ENCODE measurements at places on chromosomes 5 and 9.
A peak's percentile ranks its signal among the peaks of the same experiment; 100 is the strongest.

DNA sequence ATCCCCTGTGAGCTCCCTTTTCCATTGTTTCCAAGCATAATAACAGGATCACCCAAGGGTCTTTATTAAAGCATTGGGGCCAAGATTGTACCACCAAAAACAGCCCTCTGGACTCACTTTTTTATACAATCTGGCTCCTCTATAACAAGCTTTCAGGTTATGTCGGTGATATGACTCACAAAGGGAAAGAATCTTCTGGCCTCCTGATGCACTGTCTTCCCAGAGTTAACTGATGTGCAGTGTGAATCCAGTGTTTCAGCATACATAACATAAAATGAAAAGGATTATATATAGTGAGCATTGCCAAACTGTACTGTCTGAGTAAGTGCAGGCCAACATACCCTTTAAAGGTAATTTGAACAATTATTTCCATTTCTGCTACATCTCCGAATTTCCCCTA lies 33.9 kb upstream of the MAN2A1 start:
- DNase-seq, result no peak

GRCh38 chr5:67310169-67310568 lies 113.6 kb upstream of the CD180 start:
- no peak for DNase-seq

DNA sequence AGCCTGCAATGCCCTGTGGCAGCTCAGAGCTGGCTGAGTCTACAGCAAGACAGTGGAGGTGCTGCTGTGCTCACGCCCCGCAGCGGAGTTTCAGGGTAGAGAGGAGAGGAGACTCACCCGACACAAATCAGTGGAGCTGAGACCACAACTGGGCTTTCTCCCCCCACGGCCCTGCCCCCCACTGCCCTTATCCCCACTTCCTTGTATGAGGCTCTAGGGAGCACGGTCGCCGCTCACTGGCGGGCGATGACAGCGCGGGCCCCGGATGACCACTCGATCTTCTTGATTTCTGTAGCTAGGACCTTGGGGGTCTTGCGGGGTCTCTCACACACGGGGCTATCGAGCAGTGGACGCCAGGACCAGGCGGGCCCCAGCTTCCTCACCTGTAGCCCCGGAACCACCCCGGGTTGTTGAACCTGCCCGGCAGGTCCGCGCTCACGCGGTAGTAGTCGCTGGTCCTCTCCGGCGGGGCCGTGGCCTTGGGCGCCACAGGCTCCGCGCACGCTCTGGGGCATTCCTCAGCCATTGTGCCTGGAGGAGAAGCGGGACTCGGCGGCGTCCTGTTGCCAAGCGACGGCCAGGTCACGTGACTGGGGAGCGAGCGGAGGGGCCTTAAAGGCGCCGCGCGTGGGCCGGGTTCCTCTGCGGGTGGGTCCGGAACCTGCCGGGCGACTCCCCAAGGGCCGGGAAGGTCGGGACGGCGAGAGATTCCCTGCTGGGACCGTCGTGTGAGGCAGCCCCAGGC lies 984 bp upstream of the MRPS2 start:
- peak; percentile 82 for DNase-seq

DNA sequence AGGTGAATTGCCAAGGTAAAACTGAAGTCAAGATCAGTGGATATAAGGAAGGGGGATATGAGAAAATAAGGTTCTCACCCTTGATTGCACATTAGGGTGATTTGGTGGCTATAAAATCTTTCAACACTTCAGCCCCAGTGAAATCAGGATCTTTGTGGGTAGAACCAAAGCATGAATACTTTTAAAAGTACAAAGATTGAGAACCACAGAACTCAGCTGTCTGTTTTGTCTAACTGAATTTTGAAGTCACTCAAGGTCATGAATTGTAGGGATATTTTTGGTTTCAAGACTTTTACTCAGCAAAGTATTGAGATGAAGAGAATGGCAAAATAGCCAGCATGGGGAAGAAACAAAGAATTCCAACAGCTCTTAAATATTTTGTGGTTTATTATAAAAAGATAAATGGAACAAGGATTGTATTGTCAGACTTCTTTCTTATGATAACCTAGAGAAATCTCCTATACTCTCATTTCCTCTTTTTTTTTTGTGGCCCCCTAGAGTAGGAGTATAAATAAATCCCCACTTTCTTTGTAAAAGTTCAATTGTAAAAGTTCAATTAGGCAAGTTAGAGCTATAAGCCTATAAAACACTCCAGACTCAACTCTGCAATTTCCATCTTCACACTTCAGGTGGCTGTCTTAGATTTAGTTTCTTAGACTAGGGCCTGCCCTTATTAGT lies 272.9 kb downstream of the PDE4D start:
- DNase-seq, result no peak

- no peak for DNase-seq
These were observed 845.3 kb upstream of the PTPRD start for GRCh38 chr9:11457825-11458790.

GRCh38 chr5:76445830-76446229 lies 42.7 kb downstream of the IQGAP2 start:
- DNase-seq, result no peak

DNA sequence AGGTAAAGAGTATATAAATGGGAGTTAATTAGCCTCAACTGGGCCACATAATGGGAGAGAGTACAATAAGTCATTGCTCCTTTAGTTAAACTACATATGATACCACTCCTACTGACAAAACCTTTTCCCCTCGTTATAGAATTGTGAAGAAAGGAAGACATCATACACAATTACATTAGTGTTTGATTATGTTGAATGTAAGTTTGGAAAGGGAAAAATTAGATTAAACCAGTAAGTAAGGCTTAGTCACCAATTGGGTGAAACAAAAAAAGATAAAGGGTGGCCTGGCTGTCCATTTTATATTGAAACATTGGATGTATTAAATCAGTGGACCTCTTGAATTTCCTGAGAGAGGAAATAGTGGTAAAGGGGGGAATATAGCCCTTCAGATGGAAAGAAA lies 464.3 kb upstream of the PAPPA start:
- DNase-seq, result no peak

DNA sequence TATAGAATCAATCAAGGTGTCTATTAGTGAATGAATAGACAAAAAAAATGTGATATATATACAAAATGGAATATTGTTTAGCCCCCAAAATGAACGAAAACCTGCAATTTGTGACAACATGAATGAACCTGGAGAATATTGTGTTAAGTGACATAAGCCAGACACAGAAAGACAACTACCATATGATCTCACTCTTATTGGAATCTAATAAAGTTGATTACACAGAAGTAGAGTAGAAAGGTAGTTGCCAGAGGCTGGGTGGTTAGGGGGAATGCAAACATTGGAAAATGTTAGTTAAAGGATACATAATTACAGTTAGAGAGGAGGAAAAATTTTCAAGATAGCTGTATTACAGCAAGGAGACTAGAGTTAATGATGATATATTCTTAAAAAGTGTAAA lies 1962.3 kb downstream of the EFNA5 start:
- DNase-seq, result no peak

- DNase-seq, result no peak
These were observed 45.9 kb upstream of the PJA2 start for GRCh38 chr5:109455598-109456096.

DNA sequence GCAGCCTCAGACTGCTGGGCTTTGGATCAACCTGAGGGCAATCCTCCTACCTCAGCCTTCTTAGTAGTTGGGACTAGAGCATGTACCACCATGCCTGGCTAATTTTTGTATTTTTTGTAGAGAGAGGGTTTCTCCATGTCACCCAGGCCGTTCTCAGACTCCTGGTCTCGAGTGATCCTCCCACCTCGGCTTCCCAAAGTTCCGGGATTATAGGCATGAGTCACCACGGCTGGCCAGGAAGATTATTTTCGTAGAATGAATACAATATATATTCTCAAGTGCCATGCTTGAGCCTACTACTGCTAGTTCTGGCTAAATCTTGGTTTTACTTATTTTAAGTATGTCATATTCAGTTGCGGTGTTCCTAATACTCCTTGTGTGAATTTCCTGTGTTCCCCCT lies 88.2 kb upstream of the CLINT1 start:
- DNase-seq, result no peak

DNA sequence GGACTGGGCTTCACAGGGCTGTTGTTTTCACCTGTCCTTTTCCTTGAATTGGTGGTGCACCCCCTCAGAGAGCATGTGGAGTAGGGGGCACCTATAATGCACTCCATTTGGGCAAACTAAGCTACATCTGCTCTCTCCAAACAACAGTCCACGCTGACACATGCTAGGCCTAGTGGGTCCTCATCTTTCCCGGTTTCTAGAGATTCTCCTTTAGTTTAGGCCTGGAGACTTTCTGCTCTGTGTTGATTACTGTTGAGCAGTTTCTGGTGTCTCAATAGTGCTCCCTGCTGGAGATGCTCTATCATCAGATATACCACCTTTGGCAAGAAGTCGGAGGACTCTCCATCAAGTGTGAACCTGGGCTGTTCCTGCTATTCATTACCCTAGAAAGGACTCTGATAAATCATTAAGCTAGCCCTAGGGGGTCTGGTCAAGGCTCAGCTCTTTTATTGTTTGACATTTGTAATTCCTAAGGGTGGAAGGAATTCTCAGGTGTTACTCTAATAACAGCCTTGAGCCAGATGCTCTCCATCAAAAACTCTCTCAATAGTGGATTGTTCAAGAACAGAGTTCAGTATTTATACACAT lies 64.0 kb upstream of the FYB1 start:
- DNase-seq, result peak; percentile 25

DNA sequence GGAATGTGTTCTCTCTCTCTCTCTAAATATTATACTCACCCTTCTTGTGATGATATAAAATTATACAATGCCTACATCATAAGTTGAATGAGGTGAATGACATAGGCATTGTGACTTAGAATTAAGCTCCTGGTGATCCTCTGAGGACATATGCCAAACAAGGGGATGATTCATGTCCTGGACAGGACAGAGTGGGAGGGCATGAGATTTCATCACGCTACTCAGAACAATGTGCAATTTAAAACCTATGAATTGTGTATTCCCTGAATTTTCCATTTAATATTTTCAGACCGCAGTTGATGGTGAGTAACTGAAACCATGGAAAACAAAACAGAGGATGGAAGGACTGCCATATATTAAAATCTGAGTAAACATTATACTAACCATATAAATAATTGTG lies 782.2 kb upstream of the NUDT12 start:
- DNase-seq, result no peak

- DNase-seq, result no peak
These were observed at the start of gene MCTP1 for GRCh38 chr5:95284572-95285408. TSS of gene MCTP1 (minus strand) at chr5:95285094.

GRCh38 chr5:94442991-94443390 lies 175.4 kb downstream of the KIAA0825 start:
- no peak for DNase-seq

GRCh38 chr5:173973616-173973969 lies 15.4 kb upstream of the C5orf47 start:
- DNase-seq, result no peak

- no peak for DNase-seq
These were observed 38.2 kb downstream of the ETF1 start for GRCh38 chr5:138504799-138505198.

GRCh38 chr9:124510650-124511425 lies 3.6 kb upstream of the NR5A1 start:
- DNase-seq, result no peak

GRCh38 chr5:91141642-91142041 lies 241.5 kb downstream of the ARRDC3 start:
- DNase-seq, result no peak

- no peak for DNase-seq
These were observed 116.9 kb upstream of the OTULINL start for GRCh38 chr5:14464671-14465070.

- no peak for DNase-seq
These were observed 647.3 kb downstream of the BRINP1 start for GRCh38 chr9:118721923-118722322.

DNA sequence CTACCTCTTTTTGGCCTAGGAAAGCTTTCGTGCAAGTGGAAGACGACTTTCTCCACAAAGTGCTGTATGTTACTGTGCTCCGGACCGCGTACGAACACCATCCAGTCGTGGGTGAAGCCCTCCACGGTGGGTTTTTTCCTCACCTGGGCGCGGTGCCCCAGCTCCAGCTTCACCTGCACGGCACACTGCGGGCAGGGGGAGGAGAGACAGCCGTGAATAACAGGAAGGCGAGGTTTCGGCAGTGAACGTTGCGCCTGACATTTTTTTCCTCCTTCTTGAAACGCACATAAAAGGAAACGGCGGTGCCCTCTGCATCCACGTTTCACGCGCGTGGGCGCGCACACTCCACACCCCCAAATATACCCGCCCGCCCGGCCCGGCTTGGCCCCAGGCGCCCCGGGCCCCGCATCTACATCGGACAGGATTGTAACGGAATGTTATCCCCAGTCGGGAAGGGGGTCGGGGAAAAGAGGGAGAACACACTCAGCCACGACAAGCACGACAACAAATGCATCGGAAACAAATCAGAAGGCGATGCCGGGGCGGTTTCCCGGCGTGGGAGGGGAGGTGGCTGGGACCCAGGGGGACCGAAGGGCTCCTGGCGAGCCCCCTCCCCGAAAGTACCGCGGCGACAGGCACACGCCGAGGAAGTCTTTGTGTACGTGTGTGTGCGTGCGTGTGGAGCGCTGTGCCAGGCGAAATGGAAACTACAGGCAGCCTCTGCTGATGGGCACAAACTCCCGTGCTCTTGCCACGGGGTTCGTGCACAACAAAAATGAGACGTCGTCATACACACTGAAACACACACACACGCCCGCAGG lies 1.4 kb downstream of the MLLT3 start:
- DNase-seq, result peak; percentile 51

GRCh38 chr9:272251-273213 lies 57.9 kb downstream of the DOCK8 start:
- peak; percentile 59 for DNase-seq

DNA sequence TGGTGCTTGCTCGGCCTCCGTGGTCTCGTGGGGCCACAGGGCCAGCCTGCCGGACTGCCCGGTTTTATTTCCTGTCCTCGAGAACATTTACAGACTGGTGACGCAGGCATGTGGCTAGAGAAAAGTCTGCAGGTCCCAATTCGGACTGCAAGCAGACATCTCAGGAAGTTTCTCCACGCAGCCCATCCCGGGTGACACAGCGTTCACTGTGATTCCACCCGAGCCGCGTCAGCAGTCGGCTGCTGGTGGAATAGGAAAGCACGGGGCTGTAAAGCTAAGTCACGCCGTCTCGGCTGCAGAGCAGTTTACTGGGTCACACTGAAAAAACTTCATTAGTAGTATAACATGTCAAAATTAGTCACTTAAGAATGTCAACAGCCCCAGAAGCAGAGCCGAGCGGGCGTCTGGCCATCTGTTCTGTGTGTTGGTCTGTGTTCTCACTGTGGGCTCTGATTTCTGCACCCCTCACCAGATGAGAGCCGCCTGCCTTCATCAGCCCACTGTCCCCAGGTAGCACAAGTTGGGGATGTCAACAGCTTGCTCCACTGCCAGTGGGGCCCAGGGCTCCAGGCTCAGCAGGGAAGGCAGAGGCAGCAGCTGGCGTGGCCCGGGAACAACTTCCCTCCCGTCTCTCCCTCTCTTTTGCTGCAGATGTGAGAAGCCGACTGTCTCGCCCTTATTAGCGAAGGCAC lies 363.7 kb downstream of the IRX2 start:
- no peak for DNase-seq

GRCh38 chr9:33374634-33375237 lies 27.6 kb downstream of the AQP7 start:
- peak; percentile 39 for DNase-seq

Measured in activated effector memory CD4-positive, alpha-beta T cell treated with Interleukin-2 at 50 U/mL for 16 hours (primary cell).